Stimulated activated CD8-positive, alpha-beta memory T cell treated with anti-CD3 and anti-CD28 coated beads, Interleukin-15, amount 100 ng/mL, for 24 hours (primary cell): ENCODE measurements at places on chromosomes 2 and 18.

DNA sequence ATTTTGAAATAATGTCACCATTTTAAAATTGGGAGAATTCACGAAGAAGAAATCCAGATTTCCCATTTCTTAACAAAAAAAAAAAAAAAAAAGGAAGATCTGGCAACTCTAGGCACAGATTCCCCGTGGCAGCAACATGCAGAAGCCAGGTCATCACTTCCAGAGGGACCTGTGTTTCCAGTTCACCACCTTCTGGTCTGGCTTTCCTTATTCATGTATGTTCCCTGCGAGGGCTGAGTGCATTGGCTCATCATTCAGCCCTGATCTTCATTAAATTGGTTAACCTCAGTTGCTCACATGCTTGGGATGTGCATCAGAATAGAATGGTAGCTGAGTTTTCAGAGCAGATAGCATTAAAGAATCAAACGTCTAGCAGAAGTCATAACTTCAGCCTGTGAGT, 25.0 kb upstream of the MAP3K20 start:
- DNase-seq: no peak

GRCh38 chr2:65602603-65603235, 170.3 kb upstream of the SPRED2 start:
- no peak for DNase-seq

DNA sequence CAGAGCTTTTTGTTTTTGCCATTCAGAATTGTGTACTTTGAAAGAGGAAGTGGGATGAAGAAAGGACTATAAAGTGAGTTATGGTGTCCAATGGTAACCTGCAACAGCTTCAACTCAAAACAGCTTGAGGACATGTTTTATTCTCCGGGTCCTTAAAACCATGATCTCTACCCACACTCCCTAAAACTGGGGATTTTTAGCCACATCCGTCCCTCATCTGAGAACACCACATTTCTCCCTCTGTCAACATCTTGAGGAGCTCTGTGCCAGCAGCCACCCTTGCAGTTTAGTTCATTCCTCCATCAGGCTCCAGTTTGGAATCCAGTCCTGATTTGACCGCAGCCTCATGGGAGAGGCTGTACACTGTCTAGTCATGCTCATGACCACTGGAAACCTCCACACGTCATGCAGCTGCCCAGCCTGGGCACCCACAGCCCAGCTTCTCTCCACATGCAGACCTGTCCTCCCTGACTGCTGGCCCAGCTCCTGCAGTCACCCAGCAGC, 62.6 kb downstream of the C18orf63 start:
- no peak for DNase-seq

- no peak for DNase-seq
These were observed 783.1 kb upstream of the LRRTM1 start for GRCh38 chr2:81087646-81088045.

GRCh38 chr2:98123286-98123685, 36.3 kb downstream of the VWA3B start:
- DNase-seq: no peak

DNA sequence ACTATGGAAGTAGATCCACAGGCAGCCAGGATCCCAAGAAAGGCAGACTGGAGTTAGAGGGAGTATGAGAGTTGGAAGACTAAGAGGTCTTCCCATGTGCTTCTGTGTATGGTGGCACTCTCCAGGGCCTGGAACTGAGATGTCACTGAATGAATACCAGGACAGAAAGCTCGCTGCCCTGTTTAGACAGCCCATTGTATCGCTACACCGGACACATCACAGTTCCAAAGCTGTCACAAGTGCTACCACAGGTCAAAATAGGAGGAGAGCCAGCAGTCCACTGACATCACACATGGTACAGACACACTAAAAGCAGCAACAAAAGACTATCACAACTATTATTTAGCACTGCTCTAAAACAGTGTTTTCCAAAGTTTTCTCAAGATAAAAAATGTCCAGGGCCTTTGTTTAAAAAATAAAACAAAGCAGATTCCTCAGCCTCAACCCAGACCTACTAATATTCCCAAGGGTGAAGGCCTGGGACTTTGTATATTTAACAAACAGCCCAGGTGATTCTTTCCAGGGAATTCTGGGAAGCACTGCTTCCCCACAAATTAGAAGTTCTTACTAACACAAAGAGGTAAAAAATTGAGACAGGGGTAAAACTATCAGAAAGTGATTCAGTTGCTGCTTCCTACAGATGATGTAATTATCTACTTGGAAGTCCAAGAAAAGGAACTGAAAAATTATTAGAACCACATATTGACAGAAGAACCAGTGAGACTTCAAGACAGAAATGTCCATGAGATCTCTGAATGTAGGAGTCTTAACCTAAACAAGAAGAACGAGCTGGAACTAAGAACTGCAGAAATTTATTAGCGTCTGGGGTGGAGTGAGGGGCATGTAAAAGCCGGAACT, 116.0 kb downstream of the DTNB start:
- no peak for DNase-seq

DNA sequence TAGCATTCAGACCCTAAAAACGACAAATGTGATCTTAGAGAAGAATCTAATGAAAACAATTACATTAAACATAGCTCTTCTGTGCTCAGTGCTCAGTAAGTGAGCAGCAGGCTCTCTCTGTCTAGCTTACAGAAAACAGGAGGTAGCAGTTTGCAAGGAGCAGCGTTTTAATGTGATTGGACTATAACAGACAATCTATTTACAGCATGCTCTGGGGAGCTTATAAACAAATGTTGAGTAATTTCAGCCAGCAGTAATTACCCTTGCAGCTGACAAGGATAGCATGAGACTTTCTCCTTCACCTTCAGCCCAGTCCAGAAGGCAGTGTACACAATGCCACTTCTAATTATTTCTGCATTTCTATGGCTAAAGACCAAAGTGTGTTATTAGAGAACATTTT, 270.4 kb downstream of the FIGN start:
- DNase-seq: no peak

DNA sequence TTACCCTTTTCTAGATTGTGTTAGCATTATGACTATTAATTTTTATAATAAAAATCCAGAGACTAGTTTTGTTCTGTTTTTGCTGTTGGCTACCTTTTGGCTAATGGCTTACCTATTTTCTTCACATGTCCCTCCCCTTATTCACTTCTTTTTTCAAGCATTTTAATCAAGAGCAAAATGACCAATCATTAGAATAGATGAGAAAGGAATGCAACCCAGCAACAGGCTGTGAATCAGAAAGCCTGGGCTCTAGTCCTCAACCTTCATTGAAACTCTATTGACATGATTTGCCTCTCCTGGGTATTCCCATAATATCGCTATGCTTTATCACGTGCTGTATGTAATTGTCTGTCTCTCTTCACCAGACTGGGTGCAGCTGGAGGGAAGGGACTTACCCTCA, 370.1 kb downstream of the IRS1 start:
- no peak for DNase-seq

GRCh38 chr2:37877457-37878315, 47.4 kb upstream of the RMDN2 start:
- no peak for DNase-seq

- no peak for DNase-seq
These were observed 146.0 kb upstream of the RMP24 start for GRCh38 chr18:35826477-35826876.

- no peak for DNase-seq
These were observed 61.2 kb downstream of the ATIC start for GRCh38 chr2:215372968-215373649.

DNA sequence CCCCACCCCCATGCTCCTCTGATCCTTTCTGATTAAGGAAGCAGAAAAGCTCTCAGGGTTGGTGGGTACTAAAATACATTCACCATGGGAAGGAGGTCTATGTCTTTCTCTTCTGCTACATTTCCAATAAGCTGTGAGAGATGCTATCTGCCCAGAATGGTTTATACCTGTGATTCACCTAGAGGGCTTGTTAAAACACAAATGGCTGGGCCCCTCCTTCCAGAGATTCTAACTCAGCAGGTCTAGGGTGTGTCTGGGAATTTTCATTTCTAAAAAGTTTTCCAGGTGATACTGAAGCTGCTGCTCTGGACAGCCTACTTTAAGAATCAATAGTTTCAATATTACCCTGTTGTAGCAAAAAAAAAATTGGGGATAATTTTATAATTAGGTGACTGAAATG, 772.2 kb upstream of the ZEB2 start:
- DNase-seq: no peak

- DNase-seq: no peak
These were observed 318.1 kb downstream of the NBAS start for GRCh38 chr2:15242936-15243461.

- no peak for DNase-seq
These were observed 98.9 kb downstream of the CSRNP3 start for GRCh38 chr2:165568361-165568760.

- DNase-seq: no peak
These were observed 11.9 kb upstream of the CREG2 start for GRCh38 chr2:101399021-101399799.

DNA sequence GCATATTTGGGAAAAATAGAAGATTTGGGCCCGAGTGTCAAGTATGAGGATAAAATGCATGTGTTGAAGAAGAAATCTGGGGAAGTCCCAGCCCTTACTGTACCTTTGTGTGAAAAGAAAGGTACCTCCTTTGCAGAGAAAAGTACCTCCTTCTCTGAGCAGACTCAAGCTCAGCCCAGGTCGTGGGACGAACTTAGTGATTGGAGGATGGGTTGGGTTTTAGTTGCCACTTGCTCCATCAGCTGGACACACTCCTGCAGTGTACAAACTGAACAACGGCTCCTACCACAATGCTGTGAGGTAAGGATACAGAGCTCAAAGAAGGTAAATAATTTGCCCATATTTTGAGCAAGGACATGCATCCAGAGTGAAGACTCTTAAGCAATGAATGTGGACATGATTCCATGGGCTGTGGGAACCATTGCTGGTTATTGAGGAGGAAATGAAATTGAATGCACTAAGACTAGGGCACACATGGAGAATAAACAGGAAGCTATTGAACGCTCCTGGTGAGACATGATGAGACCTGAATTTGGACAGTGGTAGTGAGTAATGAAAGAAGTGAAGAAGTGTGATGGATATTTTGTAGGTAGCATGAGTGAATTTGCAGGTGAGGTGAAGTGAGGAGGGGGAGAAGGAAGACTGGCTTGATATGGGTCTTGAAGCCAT, 49.8 kb upstream of the IL1RL1 start:
- no peak for DNase-seq

- no peak for DNase-seq
These were observed 102.9 kb downstream of the TANC1 start for GRCh38 chr2:159071190-159071915.

DNA sequence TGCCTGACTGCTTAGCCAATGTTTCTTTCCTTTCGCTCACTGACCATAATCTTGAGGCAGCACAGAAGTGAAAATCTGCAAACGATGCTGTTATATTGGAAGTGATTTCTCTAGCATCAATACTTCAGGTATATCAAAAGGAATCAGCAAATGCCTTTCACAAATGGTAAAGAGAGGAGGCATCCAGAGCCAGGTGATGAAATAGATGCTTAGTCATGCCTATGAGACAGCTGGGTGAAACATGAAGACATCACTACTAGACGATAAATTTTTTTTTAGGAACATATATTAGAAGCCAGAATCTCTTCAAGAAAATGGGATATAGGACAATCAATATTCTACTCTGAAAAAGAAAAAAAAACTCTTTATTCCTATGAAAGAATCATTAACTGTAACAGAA, 249.2 kb upstream of the SLC39A10 start:
- no peak for DNase-seq

- DNase-seq: no peak
These were observed 2.3 kb downstream of the SFXN5 start for GRCh38 chr2:73069041-73069854.

GRCh38 chr18:41545091-41545888, 409.7 kb upstream of the PIK3C3 start:
- DNase-seq: no peak

DNA sequence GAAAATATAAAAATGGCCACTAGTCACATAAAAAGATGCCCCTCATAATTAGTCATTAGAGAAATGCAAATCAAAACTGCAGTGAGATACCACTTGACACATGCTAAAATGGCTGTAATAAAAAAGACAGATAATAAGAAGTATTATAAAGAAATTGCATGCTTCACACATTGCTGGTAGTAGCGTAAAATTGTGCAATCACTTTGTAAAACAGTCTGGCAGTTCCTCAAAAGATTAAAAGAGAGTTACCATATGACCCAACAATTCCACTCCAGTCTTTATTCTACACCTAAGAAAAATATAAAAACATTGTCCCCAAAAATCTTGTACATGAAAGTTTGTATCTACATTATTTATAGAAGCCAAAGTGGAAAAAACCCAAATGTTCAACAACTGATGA, 170.6 kb upstream of the FIGN start:
- DNase-seq: no peak

- DNase-seq: no peak
These were observed 449.3 kb downstream of the SLC4A3 start for GRCh38 chr2:220076734-220077133.

GRCh38 chr2:118198268-118198667, 110.0 kb downstream of the INSIG2 start:
- no peak for DNase-seq

GRCh38 chr2:133788386-133788785, 220.1 kb upstream of the NCKAP5 start:
- no peak for DNase-seq

DNA sequence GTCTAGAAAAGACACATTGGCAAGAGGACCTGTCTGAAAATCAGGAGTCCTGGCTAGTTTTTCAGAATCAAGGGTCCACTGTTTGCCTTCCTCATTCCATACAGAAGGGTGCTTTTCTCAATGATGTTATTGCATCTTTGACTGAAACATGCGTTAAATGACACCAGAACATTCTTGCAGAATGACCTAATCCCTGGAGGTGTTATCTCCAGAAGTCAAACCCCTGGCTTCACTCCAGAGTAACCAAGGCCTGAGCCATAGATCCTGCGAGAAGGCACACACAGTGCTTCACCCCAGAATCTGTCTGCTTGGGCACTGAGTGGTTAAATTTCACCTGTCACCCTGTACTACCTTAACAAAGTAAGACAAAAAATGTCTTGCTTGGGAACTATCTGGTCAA, 1055.2 kb upstream of the FANCL start:
- DNase-seq: no peak

DNA sequence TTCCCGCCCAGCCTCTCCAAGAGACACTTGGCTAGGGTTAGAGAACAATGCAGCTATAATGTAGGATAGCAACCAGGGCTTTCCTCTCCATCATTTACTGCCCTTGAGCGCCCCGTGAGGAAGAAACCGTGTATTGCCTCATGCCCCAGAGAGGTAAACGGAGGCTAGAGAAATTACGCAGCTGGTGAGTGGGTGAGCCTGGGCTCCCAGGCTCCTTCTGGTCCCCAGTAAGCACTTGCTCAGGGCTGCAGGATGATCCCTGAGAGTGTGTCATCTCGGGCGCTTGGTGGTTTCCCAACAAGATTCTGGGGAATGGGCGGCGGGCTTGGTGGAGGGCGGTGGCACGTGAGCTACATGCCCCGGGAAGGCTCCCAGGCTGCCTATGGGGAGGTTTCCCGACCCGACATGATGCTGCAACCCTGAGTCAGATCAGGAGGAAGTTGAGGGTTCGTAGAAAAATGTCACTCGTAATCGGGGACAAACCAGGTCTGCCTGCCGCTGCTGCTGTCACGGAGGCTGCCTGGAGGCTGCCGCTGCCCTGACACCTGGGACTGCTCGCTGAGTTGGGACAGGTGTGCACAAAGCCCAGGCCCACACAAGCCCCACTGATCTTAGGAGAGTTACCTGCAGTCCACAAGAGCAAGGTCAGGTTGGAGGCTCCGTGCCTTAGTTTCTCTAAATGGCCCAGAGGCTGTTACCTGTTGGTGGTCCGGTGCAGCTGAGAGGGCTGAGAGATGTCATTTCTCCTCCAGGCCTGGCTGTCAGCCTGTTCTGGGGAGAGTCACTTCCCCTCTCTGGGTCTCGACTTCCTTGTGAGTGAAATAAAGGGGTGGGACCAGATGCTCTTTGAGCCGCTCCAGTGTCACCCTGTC, at the start of gene GPR55:
Gene GPR55 (minus strand): TSS at position 773 of the 872 bp plus-strand sequence. CDS start 14,280 bp downstream, outside the sequence.
- DNase-seq: no peak

- DNase-seq: no peak
These were observed 339.2 kb downstream of the EN1 start for GRCh38 chr2:118508282-118508681.
